ENCODE measurements at places on chromosomes 16 and 17. TPM values are rescaled to one million over a fixed set of nuclear protein-coding genes. Genes with fewer than 3 reads are reported as not detected.
A peak's percentile ranks its signal among the peaks of the same experiment; 100 is the strongest.

GRCh38 chr16:71895679-71896365 lies 491 bp downstream of the IST1 start:
- peak; percentile 50 for DNase-seq

GRCh38 chr16:15835136-15835878 lies 21.5 kb downstream of the MYH11 start:
- DNase-seq = no peak

DNA sequence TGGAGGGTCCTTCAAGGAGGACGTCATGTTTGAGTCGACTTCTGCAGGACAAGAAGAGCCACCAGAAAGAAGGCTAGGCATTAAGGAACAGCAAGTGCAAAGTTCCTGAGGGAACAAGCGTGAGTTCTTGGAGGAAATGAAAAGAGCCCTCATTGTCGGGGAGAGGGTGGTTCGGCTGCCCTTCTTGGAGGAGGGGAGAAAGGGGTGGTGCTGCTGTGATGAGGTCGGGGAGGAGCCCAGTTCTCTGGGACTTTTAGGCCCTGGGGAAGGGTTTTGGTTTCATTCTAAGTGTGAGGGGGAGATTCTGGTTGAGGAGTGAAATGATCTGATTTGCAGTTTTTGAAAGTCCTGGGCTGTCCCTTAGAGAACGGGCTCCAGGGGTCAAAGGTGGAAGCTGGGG lies 4.1 kb downstream of the BICDL2 start:
- DNase-seq = no peak

DNA sequence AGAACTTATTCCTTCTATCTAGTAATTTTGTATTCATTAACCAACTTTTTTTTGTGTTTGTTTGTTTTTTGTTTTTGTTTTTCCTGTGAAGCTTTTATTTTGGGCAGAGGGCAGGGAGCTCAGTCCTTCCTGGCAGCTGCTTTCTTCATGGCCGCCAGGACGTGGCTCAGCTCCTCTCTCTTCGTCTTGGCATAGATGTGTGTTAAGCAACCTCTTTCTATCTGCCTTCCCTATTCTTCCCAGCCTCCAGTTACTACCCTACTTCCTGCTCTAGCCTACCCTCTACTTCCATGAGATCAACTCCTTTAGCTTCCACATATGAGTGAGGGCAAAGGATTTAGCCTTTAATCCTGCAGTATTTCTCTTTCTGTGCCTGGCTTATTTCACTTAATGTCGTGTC lies 8.2 kb upstream of the BRD7 start:
- no peak for DNase-seq

DNA sequence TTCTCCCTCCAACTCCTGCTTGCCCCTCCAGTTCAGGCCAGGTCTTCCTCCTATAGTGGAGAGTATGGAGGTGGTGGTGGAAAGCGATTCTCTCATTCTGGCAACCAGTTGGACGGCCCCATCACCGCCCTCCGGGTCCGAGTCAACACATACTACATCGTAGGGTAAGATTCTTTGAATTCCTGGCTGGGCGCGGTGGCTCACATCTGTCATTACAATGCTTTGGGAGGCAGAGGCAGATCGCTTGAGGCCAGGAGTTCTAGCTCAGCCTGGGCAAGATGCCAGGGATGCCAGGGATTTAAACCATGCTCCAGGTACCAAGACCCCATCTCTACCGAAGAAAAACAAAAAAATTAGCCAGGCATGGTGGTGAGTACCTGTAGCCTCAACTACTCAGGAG lies 1.4 kb downstream of the ZG16 start:
- no peak for DNase-seq

DNA sequence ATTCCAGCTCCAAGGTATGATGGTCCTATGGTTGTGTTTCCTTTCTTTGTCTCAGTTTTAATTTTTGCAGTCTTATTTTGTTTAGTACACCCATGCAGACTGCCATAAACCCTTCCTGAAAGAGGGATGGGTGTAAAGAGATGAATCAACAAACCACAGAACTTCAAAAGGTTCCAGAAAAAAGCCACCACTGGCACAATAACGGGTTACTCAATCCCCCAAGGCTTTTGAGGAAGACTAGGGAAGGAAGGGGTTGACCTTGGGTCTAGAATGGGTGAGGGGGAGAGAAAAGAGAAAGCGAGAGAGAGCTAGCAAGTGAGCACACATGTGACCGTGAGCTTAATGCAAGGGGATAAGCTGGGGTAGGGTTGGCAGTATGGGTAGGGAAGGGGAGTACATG lies 168.1 kb downstream of the XYLT1 start:
- DNase-seq = no peak

DNA sequence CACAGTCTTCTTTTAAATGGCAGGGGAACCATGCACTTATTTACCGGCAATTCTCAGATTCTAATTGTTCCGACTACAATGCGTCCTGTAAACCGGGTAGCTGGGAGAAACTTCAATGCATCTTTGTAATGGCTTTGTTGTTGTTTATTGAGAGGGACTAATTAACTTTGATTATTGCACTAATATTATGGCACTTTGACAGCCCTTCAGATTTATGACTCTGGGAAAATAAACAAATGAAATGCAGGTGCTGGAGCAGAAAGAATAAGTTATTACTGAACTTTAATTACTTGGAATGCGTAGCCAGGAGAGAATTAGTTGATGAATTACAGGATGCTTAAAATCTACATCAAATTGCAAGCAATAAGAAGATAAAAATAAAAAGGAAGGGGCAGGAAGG lies 77.0 kb downstream of the WWOX start:
- DNase-seq = no peak

DNA sequence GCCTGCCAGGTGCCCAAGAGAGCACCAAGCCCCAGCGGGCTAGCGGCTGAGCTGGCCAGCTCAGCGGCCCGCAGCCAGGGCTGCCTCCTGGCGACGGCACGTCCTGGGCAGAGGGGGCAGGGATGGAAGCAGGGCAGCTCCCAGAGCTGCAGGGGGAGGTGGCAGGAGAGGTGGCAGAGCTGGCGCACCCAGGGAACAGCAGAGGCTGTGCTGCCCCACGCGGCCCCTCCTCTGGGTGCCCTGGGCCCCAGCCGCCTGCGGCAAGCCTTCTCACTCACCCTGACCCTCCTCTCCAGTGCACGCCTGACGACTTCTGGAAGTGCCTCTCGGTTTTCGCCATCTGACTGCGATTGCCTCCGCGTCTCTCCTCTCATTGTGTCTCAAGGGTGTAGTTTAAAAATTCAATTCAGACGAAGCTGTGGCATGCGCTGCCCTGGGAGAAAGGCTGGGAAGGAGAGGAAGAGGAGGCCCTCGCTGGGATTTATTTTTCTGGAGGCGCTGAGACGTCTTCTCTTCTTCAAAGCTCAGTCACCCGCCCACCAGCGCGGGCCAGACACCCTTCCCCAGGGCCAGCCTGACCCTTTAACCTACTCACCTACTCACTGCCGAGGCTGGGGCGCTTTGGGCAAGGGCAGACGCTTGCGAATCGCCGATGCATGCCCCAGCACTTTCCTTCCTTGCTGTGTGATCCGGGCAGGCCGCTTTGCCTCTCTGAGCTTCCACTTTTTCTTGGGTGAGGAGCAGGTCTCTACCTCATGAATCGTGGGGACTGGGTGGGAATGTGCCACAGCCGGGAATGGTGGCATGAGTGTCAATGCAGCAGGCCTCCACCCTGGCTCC lies 24.9 kb downstream of the GSE1 start:
- DNase-seq = no peak

DNA sequence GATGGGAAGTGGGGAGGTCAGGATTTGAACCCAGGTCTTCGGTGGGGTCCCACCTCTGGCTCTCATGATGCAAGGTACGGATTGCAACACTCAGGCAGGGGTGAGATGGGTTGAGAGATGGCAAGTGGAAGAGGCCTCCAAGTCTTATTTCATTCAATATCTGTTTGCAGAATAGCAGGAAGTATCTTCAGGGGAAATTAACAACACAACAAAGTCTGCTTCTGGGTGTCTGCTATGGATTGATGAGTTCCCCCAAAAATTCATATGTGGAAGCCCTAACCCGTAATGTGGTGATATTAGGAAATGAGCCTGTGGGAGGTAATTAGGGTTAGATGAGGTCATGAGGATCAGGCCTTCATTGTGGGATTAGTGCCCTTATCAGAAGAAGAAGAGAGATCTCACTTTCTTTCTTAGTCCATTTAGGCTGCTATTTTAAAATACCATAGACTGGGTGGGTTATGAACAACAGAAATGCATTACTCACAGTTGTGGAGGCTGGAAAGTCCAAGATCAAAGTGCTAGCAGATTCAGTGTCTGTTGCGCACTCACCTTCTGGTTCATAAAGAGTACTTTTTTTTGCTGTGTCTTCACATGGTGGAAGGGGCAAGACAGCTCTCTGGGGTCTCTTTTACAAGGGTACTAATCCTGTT lies 4.4 kb upstream of the CD300H start:
- DNase-seq = no peak

DNA sequence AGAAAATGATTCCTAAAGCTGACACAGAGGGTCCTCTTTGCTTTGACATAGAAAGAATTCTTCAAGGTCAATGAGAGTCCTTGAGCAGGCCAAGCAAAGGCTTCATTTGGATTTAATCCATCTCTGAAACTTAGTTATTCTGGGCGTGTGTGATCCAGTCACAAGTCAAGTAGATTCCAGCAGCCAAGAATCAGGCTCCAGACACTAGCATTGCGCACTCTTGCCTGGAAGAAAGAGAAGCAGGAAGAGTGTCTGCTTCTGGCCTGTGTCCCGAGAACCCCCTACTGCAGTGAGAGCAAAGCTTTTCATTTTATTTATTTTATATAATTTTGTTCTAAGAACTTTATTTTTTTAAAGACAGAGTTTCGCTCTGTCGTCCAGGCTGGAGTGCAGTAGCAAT lies 88.2 kb upstream of the CACNG5 start:
- DNase-seq = no peak

The CIAPIN1 gene
- 82.6 TPM for total RNA-seq

The SGCA gene
- total RNA-seq = not detected

The MT3 gene
- total RNA-seq = not detected

The ZDHHC1 gene
- total RNA-seq = 7.2 TPM

The PYCARD gene
- total RNA-seq = 35.6 TPM

The CHST5 gene
- 0.13 TPM for total RNA-seq
